Activated CD4-positive, alpha-beta T cell treated with anti-CD3 and anti-CD28 coated beads for 36 hours (primary cell): ENCODE measurements at places on chromosomes 1 and 21. TPM values are rescaled to one million over a fixed set of nuclear protein-coding genes. Genes with fewer than 3 reads are reported as not detected.

DNA sequence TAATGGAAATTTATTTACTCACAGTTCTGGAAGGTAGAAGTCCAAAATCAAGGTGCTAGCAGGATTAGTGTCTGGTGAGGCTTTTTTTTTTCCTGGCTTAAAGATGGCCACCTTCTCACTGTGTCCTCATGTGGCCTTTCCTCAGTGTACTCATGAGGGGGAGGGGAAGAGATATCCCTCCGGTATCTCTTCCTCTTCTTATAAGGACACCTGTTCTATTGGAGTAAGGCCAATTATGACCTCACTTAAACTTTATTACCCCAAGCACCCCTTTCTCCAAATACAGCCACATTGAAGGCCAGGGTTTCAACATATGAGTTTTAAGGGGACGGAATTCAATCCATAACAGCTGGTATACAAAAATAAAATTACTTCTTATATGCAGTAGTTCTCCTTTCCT lies 203.7 kb upstream of the C1orf87 start:
- H3K36me3 ChIP-seq = no peaks in the 10 kb centered on the region
- H3K27ac ChIP-seq = no peak overlapping the region
- H3K27me3 ChIP-seq = no peaks in the 10 kb centered on the region

DNA sequence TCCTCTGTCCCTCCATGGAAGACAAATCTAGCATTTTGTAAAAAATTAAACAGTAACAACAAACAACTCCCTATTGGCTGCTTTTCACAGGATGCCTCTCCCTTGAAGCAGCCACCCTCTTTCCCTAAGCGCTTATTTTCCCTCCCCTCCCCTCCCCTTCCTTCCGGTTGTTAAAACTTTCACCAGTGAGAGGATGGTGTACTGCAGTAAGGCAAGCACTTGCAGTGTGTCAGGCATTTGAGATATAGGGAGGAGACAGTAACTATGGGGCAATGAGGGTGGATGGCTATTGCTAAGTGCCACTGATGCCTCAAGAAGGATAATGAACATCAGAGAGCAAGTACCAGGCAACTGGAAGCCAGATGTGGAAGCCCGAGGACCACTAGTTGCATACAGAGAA lies 19.1 kb upstream of the KIAA1614 start:
- DNase-seq = no peak
- no peak overlapping the region for H3K27ac ChIP-seq
- H3K4me1 ChIP-seq = peaks cover 10% of the 10 kb centered on the region
- no peaks in the 10 kb centered on the region for H3K27me3 ChIP-seq
- no peaks in the 10 kb centered on the region for H3K36me3 ChIP-seq

OR2T11 gene
- total RNA-seq = not detected

DNA sequence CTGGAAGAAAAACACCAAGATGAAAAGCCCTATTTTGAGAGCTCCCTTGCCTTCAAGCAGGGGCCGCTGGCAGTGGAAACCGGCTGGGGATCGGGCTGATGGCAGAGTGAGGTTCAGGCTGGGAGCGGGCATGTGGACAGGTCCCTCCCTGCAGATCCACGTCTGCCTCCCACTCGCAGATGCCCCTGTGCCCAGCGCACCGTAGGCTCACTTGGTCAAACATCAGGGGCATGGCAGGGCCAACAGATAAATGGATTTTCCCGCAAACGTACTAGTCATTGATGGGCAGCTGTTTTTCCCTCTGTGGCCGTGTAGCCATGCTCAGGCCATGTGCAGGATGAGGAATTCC lies 6.6 kb upstream of the C1orf174 start:
- no peaks in the 10 kb centered on the region for H3K36me3 ChIP-seq
- H3K27ac ChIP-seq = no peak overlapping the region
- DNase-seq = no peak
- H3K27me3 ChIP-seq = no peaks in the 10 kb centered on the region
- H3K4me3 ChIP-seq = no peak overlapping the region
- H3K4me1 ChIP-seq = peaks cover 26% of the 10 kb centered on the region

GRCh38 chr1:62260688-62261087 lies 58.5 kb downstream of the KANK4 start:
- H3K36me3 ChIP-seq = no peaks in the 10 kb centered on the region
- H3K27ac ChIP-seq = no peak overlapping the region
- H3K4me3 ChIP-seq = no peak overlapping the region
- H3K27me3 ChIP-seq = peaks cover 9% of the 10 kb centered on the region

KPRP gene
- not detected for total RNA-seq

GRCh38 chr1:174744886-174745285 lies 254.9 kb upstream of the CACYBP start:
- DNase-seq = no peak
- no peaks in the 10 kb centered on the region for H3K36me3 ChIP-seq
- peaks cover 3% of the 10 kb centered on the region for H3K4me1 ChIP-seq

GRCh38 chr1:218494449-218494852 lies 149.3 kb downstream of the TGFB2 start:
- no peaks in the 10 kb centered on the region for H3K4me1 ChIP-seq
- H3K27me3 ChIP-seq = peaks cover 19% of the 10 kb centered on the region
- DNase-seq = no peak
- no peaks in the 10 kb centered on the region for H3K36me3 ChIP-seq
